ENCODE measurements at places on chromosomes 1 and 21.

GRCh38 chr1:206904423-206905142 lies 7.3 kb downstream of the IL24 start:
- no peak for DNase-seq

DNA sequence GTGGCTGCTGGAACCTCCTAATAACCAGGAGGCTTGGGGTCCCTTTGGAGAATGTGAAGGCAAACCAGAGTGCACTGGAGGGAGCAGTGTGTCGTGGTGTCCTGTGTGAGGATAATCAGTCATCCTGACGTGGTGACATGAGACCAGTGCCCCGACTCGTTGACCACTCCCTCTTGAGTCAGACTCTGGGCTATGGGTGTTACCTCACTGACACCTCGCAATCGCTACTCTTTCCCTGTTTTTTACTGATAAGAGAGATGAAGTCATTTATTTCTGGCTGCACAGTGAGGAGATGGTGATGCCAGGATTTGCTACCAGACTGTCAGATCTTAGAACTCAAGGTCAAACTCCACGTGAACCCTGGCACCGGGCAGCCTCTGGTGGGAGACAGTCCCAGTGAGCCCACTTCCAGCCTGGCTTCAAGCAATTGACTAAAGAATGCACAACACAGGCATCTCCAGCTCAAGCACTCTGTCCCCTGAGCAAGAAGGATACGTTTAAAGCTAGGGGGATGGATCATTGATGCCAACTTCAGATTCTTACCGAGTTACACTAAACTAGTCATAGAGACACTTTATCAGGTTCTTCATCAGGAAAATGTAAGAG lies 30.3 kb downstream of the UBASH3A start:
- DNase-seq = no peak

DNA sequence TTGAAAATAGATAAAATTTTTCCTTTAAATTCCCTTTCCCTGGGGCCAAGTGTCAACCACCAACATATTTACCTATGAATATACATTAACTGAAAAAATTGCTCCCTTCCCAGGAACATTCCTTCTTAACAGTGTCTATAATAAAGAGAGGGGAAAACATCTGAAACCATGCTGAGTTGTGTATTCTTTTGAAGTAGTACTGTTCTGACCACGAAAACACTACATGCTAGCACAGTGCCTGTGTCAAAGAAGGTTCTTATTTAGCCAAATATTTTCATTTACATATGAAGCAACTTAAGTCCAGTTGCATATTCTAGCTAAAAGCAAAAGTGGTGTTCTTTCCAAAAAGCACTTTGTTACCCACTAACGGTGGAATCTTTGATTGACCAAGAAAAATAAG lies 311.2 kb downstream of the VAV3 start:
- DNase-seq = no peak

DNA sequence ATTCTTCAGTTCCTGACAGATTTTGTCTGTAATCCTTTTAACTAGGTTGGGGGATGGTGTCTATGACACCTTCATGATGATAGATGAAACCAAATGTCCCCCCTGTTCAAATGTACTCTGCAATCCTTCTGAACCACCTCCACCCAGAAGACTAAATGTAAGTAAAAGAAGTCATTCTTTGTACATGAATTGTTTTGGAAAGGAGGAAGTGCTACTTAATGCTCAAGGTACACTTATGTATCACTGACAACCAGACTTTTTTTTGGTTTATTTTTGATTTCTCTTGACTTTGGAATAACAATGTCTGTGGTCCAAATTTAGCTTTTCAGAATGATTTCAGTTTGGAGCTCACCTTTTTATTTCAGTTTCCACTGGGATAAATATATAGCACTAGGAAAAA lies 2.3 kb downstream of the DYRK3 start:
- no peak for DNase-seq

DNA sequence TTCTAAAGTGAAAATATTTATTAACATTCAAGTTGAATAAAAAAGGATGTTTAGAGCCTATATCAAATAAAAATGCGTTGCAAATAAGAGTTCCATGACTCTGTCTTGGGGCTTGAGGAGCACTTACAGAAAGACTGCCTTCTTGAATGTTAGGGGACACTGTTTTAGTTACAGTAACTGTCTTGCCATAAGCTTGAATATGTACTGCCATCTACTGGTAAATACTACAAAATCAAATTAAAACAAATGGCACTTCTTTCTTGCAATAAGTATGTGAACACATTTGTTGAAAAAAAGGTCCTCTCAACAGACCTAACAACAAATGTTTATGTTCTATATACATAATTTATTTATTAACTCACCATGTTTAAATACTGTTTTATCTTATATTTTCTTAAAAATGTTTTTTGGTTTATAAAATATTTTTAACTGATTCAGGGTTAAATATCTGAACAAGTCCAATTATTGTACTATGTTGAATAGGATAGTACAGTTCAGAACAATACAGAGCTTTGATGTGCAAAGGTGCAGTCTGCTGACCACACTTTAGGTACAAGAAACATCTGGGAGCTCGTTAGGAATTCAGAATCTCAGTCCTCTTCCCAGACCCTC lies 199.5 kb downstream of the LRRIQ3 start:
- peak; percentile 23 for DNase-seq

- no peak for DNase-seq
Measured at GRCh38 chr1:232452736-232453440, 177.0 kb downstream of the SIPA1L2 start.

DNA sequence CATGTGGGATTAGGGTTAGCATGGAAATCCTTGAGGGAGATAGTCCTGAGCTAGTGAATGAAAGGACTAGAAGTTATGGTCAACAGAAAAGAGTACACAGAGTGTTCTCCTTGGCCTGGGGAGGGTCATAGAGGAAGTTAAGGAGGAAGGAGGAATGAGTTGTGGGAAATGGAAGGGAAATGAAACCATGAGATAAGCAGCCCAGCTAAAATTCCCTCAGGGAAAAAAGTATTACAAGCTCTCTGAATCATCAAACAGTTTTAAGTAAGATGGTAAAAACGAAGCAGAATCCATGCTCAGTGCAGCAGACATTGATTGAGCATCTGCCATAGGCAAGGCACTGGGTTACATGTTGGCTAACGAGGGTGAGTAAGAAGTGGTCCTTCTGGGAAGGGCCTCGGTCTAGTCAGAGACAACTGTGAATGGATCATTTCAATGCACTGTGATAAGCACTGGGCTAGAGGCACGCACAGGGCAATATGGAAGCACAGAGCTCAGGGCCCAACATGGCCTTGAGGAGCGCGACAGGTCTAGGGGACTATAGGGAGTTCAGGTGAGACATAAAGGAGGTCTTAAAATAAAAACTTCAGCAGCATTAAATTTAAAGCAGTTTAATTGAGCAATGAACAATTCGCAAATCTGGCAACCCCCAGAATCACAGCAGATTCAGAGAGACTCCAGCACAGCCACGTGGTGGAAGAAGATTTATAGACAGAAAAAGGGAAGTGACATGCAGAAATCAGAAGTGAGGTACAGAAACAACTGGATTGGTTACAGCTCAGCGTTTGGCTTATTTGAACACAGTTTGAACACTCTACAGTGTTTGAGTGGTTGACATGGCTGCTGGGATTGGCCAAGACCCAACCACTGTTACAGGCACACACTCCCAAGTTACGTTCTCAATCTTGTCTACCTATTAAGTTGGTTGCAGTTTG lies 219.5 kb downstream of the HLX start:
- no peak for DNase-seq

DNA sequence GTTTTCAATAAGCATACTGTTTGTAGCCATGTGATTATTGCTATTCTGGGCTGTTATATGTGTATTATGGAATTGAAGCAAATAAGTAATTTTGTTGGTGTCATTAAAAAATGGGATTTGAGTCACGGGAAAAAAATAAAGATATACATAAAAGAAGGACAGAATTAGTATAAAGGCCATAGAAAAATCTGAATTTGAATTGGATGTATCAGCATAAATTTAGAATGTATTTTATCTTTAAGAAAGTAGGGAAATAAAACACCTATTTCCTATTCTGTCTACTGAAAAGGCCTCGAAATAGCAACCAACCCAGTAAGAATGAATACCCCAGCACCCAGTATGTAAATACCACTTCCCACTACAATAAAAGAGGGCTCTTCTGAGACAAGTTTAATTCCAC lies 185.9 kb downstream of the SLC45A1 start:
- no peak for DNase-seq

- DNase-seq = no peak
Measured at GRCh38 chr1:225517221-225517620, 89.4 kb upstream of the LBR start.

DNA sequence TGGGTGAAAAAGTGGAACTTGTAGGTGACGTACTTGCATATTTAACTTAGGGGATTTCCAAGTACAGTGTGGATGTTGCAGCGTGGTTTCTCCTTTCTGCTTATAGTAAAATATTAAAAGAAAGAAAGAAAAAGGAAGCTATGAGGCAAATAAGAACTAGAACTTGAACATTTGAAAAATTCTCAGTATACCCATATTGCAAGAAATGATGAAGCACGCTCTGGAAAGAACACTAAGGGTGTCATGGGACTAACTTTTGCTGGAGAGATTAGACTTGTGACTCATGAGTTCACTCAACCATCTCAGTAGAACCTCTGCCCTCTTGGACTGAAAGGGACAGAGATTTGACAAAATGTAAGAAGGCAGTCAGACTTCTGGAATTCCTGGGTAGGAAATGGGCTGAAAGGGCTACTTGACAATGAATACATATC lies 704.5 kb upstream of the ADGRL4 start:
- no peak for DNase-seq

DNA sequence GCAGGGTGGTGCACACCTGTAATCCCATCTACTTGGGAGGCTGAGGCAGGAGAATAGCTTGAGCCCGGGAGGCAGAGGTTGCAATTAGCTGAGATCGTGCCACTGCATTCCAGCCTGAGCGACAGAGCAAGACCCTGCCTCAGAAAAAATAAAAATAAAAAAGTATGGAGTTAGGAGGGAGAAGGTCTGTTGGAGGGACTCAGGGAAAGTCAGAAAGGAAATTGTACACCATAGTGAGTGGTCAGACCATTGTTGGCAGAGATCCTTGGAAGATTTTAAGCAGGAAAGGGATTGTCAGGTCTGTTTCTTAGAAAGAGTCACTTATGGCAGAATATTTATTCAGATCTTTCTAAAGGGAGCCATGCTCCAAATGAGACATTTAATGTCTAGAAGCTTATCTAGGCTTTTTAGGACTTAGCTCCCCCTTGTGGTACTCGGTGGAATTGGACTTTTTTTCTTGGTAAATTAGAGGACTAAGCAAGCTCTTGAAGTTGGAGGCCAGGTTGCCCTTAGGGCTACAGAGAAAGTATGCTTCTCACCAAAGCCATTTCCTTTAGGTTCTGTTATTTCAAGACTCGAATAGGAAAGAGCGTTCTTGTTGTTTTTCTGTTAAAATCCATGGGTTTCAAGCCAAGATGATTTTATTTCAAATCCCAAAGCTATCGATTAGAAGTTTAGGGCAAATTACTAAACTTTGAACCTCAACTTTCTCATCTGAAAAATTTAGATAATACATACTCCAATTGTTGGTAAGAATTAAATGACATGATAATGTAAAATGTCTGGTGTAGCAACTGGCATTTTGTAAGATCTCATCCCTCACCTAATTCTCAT lies 16.5 kb downstream of the MIA3 start:
- peak; percentile 71 for DNase-seq
